ENCODE measurements at places on chromosomes 7 and 10.

DNA sequence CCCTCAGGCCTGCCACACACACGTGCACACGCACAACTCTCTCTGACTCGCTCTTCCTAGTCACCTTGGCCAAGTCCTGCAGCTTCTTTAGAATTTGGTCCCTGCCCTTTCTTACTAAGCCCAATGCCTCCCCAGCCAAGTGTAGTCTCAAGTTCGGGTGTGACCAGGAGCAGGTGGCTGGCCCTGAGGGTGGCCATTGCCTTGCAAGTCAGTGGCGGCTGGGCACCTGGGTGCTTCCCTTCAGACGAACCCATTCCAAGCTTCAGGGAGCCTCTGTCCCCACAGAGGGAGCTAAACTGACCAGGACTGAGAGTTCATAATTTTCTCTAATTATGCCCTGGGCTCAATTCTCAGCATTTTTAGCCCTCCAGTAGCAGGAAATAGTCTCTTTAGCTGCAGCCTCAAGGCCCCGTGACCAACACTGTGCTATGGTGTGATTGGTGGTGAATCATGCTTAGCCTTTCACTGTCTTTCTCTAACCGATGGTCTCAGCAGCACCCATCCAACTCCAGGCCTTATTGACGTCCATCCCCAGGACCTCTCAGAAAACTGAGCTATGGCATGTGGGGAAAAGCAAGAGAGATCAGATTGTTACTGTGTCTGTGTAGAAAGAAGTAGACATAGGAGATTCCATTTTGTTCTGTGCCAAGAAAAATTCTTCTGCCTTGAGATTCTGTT is 34.7 kb upstream of the FXYD4 start:
- DNase-seq, result no peak

DNA sequence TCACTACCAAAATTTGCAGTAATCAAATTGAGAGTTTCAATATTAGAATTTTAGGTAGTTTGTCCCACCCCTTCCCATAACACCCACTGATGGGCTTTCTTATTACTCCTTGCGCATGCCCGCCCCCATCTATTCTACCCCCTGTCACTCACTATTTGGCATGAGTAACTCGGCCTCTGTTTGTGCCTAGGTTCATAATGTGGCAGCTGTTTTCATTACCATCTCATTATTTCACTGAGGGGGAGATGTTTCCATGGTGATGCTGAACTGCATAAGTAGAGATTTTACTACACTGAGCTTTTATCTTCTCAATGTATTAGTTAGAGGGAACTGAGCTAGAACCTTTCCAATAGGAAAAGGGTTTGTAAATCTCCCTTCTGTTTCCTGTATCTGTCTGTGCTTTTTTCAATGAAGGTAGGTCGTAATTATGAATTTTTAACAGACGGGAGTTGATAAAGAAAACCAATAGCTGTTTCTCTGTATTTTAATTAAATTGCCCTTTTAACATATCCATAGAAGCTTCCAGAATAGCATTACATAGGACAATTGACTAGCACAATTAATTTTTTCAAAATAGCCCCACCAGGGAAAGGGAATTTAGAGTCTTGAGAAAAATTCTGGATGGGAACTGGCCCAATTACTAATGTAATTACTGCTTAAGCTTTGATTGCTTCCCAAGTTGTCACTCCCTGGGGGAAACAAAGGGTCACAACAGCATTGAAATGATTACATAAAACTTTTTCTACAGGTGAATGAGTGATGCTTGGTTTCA is 33.4 kb downstream of the PRPS1L1 start:
- no peak for DNase-seq

GRCh38 chr7:7977774-7978173 is 9.2 kb downstream of the GLCCI1 start:
- no peak for DNase-seq

GRCh38 chr7:43372676-43373355 is 210.1 kb upstream of the STK17A start:
- no peak for DNase-seq

DNA sequence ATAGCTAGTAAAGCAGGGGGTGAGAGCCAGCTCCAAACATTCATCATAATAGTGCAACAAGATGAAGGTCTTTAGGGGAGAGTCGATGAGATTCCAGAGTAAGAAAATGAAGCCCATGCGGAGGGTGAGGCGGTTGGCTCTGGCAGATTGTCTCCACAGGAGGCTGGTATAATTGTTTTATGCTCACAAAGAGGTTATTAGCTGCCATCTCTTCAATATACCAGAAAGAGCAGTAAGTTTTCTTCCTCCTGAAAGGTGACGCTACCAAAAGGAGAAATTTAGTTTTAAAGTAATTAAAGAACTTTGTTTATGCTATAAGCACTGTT is 59.2 kb upstream of the KCNIP2 start:
- no peak for DNase-seq

DNA sequence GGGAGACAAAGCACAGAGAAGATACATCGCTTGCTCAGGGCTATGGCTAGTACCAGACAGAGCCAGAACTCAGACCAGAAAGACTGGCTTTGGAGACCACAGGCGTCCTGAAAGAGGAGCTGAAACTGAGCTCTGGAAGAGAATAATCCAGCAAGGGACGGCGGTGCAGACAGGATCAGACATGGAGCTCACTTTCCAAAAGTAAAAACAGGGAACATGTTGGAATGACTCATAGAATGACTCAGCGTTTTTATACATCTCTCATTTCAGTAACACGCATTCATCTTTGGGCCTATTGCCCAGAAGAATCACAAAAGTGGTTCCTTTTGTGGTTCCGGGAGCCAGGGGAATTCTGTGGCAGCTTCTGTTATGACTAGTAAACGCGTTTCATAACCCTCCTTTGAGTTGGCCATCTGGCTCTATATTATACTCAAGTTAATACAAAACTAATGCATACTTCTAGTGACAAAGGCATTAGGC is 37.2 kb downstream of the PLEKHS1 start:
- DNase-seq, result no peak

- DNase-seq, result no peak
Measured at GRCh38 chr10:6056411-6057135, 5.6 kb downstream of the IL2RA start.

DNA sequence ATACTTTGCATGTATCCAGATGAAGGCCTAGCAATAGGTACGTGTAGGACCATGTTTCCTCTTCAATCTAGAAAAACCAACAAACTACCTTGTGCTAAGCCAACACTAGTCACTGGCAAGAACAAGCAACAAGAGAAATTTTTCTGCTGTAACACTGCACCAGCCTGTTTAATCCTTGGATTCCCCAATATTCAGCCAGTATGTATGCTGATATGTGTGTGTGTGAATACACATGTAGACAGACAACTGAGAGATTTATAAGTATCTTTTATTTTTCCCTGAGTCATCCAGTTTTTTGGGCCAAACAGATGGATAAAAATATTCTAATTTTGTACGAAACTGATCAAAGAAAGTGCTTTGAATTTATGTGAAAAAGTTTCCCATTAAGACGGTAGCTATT is 26.2 kb downstream of the GLI3 start:
- no peak for DNase-seq

GRCh38 chr10:53841483-53842145 is 959.4 kb downstream of the PCDH15 start:
- DNase-seq, result no peak

DNA sequence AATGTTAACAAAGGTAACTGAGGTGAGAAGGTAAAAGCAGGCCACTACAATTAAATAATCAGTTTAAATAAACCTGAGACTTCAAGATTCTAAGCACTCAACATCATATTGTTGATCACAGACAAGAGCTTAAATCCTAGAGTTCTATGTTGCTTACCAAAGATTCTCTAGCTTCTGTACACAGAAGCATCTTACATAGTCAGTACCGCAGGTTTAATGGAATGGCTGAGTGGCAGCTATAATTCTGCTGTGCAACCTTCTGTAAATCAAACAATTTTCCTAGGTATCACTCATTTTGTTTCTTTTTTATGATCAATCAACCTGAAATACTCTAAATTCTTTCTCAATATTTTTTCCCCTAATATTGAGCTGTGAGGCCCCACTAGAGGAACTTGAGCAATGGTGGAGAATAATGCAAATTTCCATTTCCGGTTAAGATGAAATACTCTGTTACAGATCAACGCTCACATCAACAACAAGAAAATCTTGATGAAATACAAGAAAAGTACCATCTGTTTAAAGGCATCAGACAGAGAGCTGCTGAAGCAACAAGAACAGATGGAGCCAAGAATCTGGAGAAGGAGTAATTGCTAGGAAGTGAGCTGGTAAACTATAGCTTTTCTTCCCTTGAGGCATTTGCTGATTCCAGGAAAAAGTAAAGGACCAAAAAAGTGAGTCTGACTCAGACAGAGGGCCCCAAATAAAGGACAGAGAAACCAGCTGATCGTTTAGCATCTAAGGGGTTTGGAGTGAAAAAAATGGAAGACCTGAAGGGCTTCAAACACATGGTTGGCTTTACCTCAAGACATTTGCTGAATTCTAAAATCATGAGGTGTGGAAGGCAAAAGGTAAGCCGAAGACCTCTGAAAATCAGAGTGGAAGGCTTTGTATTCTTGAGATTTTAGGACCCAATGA is 22.6 kb downstream of the PNPLA8 start:
- DNase-seq, result no peak

GRCh38 chr7:75955331-75955955 is 39.0 kb downstream of the TMEM120A start:
- DNase-seq, result no peak

GRCh38 chr10:110101464-110102144 is 93.8 kb downstream of the ADD3 start:
- DNase-seq, result no peak

- no peak for DNase-seq
Measured at GRCh38 chr7:2411815-2412586, 8.6 kb downstream of the CHST12 start.

GRCh38 chr10:5484205-5484604 is 15.2 kb downstream of the CALML5 start:
- no peak for DNase-seq

DNA sequence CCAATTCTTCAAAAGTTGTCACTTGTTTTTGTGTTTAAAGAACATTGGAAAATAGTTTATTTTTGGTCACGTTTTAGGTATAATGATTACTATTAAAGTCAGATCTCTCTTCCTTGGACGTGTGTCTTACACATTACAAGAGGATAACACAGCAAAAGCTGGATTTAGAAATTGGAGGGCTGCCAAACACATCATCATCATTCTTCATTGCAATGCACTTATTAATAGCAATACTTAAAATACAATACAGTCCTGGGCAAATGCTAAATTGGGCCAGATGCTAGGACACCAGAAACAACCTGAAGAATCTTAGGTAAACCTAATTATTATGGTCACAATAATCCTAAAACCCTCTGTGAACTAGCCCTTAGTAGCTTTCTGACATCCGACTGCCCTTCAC is 303.6 kb downstream of the DGKB start:
- DNase-seq, result no peak

- DNase-seq, result no peak
Measured at GRCh38 chr10:11934262-11934661, 108.3 kb downstream of the UPF2 start.

- DNase-seq, result no peak
Measured at GRCh38 chr10:96319754-96320474, 15.7 kb downstream of the DNTT start.

DNA sequence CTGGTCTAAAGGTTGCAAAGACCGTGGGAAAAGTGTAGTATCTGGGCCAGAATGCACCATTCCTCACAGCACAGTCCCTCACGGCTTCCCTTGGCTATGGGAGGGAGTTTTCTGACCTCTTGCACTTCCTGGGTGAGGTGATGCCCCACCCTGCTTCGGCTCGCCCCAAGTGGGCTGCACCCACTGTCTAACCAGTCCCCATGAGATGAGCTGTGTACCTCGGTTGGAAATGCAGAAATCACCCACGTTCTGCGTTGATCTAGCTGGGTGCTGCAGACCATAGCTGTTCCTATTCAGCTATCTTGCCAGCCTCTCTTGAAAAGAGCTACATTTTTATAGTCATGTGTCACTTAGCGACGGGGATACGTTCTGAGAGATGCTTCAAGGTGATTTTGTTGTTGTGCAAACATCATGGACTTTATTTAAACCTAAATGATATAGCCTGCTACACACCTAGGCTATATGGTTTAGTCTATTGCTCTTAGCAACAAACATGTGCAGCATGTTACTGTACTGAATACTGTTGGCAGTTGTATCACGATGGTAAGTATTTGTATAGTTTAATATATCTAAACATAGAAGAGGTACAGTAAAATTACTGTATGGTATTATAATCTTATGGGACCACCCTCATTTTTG is 120.0 kb downstream of the PPP1R9A start:
- no peak for DNase-seq

DNA sequence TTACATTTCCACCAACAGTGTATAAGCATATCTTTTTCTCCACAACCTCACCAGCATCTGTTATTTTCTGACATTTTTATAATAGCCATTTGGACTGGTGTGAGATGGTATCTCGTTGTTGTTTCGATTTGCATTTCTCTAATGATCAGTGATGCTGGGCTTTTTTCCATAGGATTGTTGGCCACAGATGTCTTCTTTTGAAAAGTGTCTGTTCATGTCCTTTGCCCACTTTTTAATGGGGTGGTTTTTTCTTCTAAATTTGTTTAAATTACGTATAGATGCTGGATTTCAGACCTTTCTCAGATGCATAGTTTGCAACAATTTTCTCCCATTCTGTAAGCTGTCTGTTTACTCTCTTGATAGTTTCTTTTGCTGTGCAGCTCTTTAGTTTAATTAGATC is 28.9 kb downstream of the XRCC2 start:
- no peak for DNase-seq

- no peak for DNase-seq
Measured at GRCh38 chr10:130026670-130027456, 62.8 kb upstream of the EBF3 start.

- peak; percentile 49 for DNase-seq
Measured at GRCh38 chr10:92517034-92517655, 56.7 kb downstream of the IDE start.

- no peak for DNase-seq
Measured at GRCh38 chr7:45511721-45512597, 62.2 kb upstream of the ADCY1 start.

DNA sequence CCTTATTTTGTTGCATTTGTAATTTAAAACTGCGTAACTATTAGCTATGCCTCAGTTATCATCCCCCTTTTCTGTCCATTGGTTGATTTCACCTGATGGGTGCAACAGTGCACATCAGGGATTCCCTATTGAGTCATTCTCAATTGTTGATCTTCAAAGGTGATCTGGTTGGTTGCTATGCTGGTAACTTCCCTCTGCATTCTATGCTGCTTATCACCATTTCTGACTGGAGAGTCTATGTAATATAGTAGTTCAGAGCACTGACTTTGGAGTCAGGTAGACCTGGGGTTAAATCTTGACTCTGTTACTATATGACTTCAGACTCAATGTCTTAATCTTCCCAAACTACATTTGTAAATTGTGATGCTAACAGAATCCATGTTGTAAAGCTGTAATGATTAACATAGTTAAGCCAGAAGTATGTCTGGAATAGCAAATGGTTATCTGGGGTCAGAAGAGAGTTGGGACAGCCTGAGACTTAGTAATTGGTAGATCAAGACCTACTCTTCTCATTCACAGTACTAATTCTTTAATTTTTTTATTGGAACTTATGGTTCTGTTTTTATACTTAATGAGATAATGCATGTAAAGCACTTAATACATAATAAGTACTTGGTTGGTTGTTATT is 38.1 kb downstream of the EXOC6 start:
- DNase-seq, result no peak

- no peak for DNase-seq
Measured at GRCh38 chr7:80873140-80873539, 45.7 kb downstream of the SEMA3C start.
